ENCODE measurements at places on chromosomes 13 and 19.
A peak's percentile ranks its signal among the peaks of the same experiment; 100 is the strongest.

- no peak for DNase-seq
Observed at GRCh38 chr13:39106216-39107005, 68.2 kb downstream of the NHLRC3 start.

- DNase-seq: no peak
Observed at GRCh38 chr19:19059018-19059836, 4.6 kb upstream of the SLC25A42 start.

GRCh38 chr19:29378126-29378525 lies 147.7 kb upstream of the VSTM2B start:
- DNase-seq: no peak

- DNase-seq: no peak
Observed at GRCh38 chr13:26663791-26664190, 96.8 kb downstream of the GPR12 start.

DNA sequence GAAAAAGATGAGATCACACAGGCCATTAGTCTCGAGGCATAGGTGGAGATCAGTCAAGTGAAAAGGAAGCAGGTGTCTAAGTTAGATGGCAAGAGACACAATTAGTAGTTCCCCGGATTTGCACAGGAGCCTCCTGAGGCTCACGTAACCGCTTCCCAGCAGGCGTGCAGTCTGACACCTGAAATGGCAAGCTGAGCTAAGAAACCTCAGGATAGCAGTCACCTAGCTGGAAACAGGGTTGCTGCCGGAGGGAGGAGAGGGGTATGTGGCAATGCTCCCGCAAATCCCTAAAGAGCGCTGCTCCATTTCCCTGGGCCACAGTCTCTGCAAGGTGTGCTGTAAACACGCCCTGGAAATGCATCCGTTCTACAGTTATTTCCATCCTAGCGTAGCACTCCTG lies 1151.0 kb downstream of the DIAPH3 start:
- peak; percentile 88 for DNase-seq

GRCh38 chr13:98275681-98276171 lies 98.7 kb upstream of the RNF113B start:
- DNase-seq: no peak

GRCh38 chr13:28340272-28340793 lies 154.6 kb downstream of the FLT1 start:
- no peak for DNase-seq

GRCh38 chr13:32045982-32046785 lies 14.6 kb downstream of the FRY start:
- peak; percentile 44 for DNase-seq

DNA sequence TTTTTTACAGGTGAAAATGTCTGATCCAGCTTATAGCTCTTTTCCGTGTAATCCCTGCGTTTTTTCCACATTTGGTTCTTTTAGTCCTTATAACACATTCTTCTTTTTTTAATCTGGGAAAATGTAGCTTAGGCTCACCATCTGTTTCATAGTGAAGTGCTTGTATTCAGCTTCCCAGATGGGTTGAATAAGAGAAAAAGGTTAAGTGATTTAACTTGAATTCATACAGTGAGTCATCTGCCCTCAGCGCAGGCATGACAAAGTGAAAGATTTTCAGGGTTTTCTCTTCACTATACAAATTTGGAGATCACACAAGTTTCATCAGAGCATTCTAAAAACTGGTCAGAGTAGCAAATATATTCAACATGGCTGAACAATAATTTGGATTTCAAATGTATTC lies 224.8 kb downstream of the SPRY2 start:
- DNase-seq: no peak

- DNase-seq: no peak
Observed at GRCh38 chr19:30252214-30252613, 120.0 kb upstream of the ZNF536 start.

DNA sequence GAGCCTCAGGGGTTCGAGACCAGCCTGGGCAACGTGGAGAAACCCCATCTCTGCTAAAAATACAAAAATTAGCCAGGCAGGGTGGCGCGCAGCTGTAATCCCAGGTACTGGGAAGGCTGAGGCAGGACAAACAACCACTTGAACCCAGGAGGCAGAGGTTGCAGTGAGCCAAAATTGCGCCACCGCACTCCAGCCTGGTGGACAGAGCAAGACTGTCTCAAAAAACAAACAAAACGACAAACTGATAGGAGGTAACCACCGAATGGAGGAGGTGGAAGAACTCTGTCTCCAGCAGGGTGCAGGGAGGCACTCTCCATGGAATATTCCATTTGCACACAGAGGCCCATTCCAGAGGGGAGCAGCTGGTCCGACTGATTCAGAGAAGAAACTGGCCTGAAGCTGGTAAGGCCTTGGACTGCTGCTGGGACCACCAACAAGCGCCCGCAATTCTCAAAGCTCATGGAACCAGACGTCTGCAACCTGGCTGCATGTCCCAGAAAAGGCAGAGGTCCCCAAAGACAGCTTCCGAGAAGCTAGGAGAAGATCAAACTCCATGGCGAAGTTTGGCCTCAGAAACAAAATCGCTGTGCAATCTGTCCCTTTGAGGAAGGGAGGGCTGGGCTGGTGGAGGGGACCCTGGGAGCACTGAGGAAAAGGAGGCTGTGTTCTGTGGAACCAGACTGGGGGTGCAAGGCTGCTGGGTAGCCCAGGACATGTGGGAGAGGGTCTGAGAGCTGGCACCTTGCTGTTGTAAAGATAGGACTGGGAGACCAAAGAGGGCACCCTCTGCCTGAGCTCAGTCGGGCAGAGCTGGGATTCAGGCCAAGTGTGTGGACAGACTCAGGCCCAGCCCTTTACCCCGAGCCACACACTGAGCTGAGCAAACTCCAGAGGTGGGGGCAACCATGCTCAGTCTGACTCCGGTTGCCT lies 35.2 kb downstream of the SLC25A42 start:
- no peak for DNase-seq

DNA sequence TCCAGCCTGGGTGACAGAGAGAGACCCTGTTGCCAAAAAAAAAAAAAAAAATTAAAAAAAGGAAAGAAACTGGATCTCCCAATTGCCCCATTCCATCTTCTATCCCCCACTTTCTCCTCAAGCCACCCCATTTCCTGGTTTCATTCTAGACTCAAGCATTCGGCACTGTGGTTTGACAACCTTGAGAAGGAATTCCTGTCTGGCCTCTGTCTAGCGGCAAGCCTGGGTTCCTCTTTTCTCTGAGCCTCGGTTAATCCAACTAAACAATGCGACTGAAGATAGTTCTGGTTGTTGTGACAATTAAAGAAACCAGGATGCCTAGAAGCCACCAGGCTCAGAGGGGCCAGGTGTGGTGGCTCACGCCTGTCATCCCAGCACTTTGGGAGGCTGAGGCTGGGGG lies 3.3 kb upstream of the C3 start:
- no peak for DNase-seq

- DNase-seq: no peak
Observed at GRCh38 chr19:52679598-52679997, 41.4 kb upstream of the ZNF83 start.

GRCh38 chr13:88074794-88075510 lies 403.8 kb downstream of the SLITRK5 start:
- DNase-seq: no peak

DNA sequence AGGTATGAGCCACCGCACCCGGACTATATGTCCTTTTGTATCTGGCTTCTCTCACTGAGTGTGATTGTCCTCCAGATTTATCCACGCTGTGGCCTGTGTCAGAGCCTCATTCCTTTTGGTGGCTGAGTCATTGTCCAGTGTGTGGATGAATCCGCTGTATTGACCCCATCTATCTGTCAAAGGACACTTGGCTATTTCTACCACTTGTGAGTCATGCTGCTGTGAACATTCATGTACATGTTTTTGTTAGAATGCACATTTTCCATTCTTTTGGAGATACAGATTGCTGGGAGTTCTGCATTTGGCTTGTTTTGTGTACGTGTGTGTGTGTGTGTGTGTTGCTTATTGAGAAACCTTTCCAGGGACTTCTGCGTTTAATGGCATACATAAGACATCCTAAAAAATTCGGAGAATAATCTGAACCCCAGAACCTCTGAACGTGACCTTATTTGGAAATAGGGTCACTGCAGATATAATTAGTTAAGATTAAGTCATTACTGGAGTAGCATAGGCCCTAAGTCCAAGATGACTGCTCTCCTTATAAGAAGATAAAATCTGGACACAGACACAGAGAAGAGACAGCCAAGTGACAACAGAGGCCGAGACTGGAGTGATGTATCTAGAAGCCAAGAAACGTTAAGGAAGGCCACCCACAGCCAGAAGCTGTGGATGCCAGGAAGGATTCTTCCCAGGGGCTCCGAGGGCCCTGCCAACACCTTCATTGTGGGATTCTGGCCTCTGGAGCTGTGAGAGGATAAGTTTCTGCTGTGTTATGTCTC lies 4.9 kb upstream of the GIPC3 start:
- DNase-seq: no peak

GRCh38 chr19:50551715-50552187 lies 16.5 kb downstream of the LRRC4B start:
- no peak for DNase-seq

DNA sequence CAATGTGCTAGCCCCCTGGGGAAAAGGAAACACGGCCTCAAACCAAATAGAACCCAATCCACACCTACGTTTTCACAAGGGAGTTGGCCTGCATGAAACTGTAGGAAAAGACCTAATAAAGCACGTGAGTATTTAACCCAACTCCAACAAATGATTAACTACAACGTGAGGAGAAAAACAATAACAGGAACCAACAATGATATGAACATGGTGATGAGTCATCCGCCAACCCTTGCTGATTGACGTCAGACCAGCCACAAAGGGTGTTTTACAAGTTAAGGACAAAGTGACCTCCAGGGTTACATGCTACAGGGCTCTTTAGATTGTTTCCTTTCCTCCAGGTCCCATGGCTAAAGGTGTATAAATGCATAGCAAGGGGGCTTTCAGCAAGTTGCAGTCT lies 460.5 kb downstream of the COG6 start:
- DNase-seq: no peak

DNA sequence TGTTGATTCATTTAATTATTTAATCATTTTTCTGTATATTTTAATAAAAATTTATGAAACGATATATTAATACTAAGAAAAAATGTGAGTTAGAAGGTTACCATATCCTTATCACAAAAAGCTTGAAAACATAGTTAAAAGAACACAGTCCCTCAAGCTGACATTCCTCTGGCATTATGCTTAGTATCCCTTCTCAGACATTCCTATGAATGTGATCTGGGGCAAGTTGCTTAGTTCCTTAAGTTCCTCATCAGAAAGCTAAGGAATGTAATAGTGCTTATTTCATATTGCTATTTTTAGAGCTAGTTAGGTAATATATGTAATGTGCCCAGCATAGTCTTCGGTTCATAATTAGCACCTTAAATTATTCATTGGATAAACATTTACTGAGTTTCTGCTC lies 122.8 kb downstream of the MTUS2 start:
- DNase-seq: no peak

- DNase-seq: peak; percentile 32
Observed at GRCh38 chr13:98741741-98742435, 10.6 kb downstream of the SLC15A1 start.

GRCh38 chr13:73198991-73199411 lies 140.2 kb downstream of the KLF5 start:
- DNase-seq: no peak
